ENCODE measurements at places on chromosomes 5 and 9. TPM values are rescaled to one million over a fixed set of nuclear protein-coding genes. Genes with fewer than 3 reads are reported as not detected.

Gene CCL21
- not detected for total RNA-seq

Gene TAF1L
- under 0.01 TPM for total RNA-seq

Gene WDR31
- total RNA-seq, result 0.53 TPM

Gene KIAA0825
- total RNA-seq, result 2.8 TPM

Gene PCDHA2
- under 0.01 TPM for total RNA-seq

All from thoracic aorta endothelial cell (primary cell).